ENCODE measurements at places on chromosomes 2 and 18.

GRCh38 chr2:161946489-161947107, 127.4 kb downstream of the DPP4 start:
- H3K27me3 ChIP-seq = no peaks in the 10 kb centered on the region
- H3K4me3 ChIP-seq = no peak overlapping the region

- H3K27ac ChIP-seq = no peak overlapping the region
- no peaks in the 10 kb centered on the region for H3K4me1 ChIP-seq
- peaks cover 5% of the 10 kb centered on the region for H3K36me3 ChIP-seq
Observed at GRCh38 chr2:195721042-195721441, 64.0 kb downstream of the SLC39A10 start.

- H3K36me3 ChIP-seq = no peaks in the 10 kb centered on the region
- no peak overlapping the region for H3K27ac ChIP-seq
- H3K4me1 ChIP-seq = no peaks in the 10 kb centered on the region
- H3K27me3 ChIP-seq = no peaks in the 10 kb centered on the region
- no peak for DNase-seq
- H3K4me3 ChIP-seq = no peak overlapping the region
Observed at GRCh38 chr2:193114827-193115226, 920.1 kb upstream of the TMEFF2 start.

GRCh38 chr2:233691443-233692433, 952 bp upstream of the UGT1A6 start:
- DNase-seq = no peak
- H3K4me1 ChIP-seq = no peaks in the 10 kb centered on the region
- no peaks in the 10 kb centered on the region for H3K36me3 ChIP-seq

DNA sequence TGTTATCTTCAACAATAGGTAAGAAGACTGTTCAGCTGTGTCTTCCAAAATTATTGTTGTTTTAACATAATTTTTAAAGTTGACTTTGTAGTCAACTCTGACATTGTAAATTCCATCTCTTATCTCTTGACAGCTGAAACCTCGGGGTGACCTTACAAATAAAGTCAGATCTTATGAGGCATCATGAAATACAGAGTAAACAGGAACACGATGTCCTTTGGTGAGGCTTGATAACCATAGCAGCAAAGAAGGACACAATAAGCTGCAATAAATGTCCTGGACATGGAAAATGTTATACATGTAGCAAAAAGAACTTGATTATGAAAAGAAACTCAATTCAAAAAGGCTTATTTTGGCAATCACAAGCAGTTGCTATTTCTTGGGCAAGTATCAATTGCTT, 618.9 kb upstream of the SLC39A10 start:
- DNase-seq = no peak
- H3K36me3 ChIP-seq = no peaks in the 10 kb centered on the region
- H3K27me3 ChIP-seq = no peaks in the 10 kb centered on the region
- H3K4me1 ChIP-seq = no peaks in the 10 kb centered on the region
- no peak overlapping the region for H3K4me3 ChIP-seq
- H3K27ac ChIP-seq = no peak overlapping the region

GRCh38 chr2:169734169-169734847, 676 bp downstream of the KLHL23 start:
- H3K4me3 ChIP-seq = peak overlapping the region; percentile 93
- no peaks in the 10 kb centered on the region for H3K27me3 ChIP-seq
- H3K27ac ChIP-seq = no peak overlapping the region
- H3K36me3 ChIP-seq = no peaks in the 10 kb centered on the region
- peaks cover 24% of the 10 kb centered on the region for H3K4me1 ChIP-seq
- no peak for DNase-seq

- DNase-seq = no peak
- no peak overlapping the region for H3K27ac ChIP-seq
- H3K27me3 ChIP-seq = no peaks in the 10 kb centered on the region
- H3K4me1 ChIP-seq = no peaks in the 10 kb centered on the region
- H3K36me3 ChIP-seq = no peaks in the 10 kb centered on the region
- no peak overlapping the region for H3K4me3 ChIP-seq
Observed at GRCh38 chr2:50126845-50127244, 905.1 kb downstream of the NRXN1 start.

- no peak for DNase-seq
- no peaks in the 10 kb centered on the region for H3K4me1 ChIP-seq
- no peaks in the 10 kb centered on the region for H3K36me3 ChIP-seq
- no peak overlapping the region for H3K27ac ChIP-seq
- no peaks in the 10 kb centered on the region for H3K27me3 ChIP-seq
Observed at GRCh38 chr2:8036366-8036765, 645.5 kb upstream of the ID2 start.

DNA sequence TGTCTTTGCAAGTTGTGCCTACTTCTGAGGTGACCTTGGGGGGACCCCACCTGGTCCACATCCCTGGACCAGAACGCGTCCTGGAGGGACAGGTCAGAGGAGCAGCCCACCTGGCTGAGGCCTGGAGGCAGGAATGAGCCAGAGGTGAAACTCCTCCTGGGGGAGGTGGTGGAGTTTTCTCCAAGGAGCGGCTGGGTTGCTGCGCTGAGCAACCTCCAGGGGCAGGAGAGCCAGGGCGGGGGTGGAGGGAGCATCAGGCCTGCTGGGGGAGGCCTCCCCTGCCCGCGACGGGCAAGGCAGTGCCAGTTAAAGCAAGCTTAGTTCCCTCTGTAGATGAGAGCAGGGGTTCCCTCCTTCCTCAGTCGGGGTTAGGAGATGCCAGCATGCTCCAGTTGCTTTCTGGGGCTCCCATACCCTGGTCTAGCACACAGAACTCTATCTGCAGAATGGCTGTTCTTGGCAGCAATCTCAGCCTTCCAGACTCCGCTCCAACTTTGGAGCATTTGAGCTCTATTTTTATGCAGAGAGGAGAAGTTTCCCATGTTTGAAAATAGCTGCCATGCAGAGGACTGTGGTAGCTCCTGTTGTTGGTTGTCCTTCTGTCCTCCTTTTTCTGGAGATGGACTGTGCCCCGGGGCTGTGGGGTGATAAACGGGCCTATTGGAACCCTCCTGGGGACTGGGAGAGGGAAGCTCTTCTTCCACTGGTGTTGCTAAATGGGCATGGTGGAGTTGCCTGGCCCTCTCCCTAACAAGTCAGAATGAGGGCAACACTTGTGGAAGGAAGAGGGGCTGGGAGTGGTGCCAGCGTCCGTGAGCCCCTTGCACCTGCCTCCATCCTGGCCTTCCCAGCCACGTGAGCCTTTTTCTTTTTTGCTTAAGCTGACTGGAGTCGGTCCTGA, 39.1 kb downstream of the B3GNT2 start:
- DNase-seq = no peak
- peak overlapping the region; percentile 18 for H3K27ac ChIP-seq
- H3K27me3 ChIP-seq = no peaks in the 10 kb centered on the region
- peak overlapping the region; percentile 29 for H3K4me3 ChIP-seq
- peaks cover 31% of the 10 kb centered on the region for H3K4me1 ChIP-seq

GRCh38 chr2:203396667-203397066, 68.5 kb downstream of the ABI2 start:
- no peak for DNase-seq
- no peaks in the 10 kb centered on the region for H3K27me3 ChIP-seq
- peaks cover 5% of the 10 kb centered on the region for H3K36me3 ChIP-seq
- no peak overlapping the region for H3K4me3 ChIP-seq
- H3K27ac ChIP-seq = no peak overlapping the region
